Activated CD8-positive, alpha-beta T cell treated with anti-CD3 and anti-CD28 coated beads, Interleukin-2, amount 10 ng/mL, durations not matched to agents 7 days and 5 days (primary cell): ENCODE measurements at places on chromosomes 12 and 14. TPM values are rescaled to one million over a fixed set of nuclear protein-coding genes. Genes with fewer than 3 reads are reported as not detected.

Gene ERP27
- 7.9 TPM for total RNA-seq

GRCh38 chr12:62519043-62519442, 52.4 kb downstream of the MON2 start:
- no peak for DNase-seq
- no peaks in the 10 kb centered on the region for H3K27me3 ChIP-seq
- peaks cover 33% of the 10 kb centered on the region for H3K36me3 ChIP-seq
- H3K4me1 ChIP-seq, result peaks cover 9% of the 10 kb centered on the region

- peaks cover 2% of the 10 kb centered on the region for H3K27me3 ChIP-seq
- H3K4me3 ChIP-seq, result no peak overlapping the region
- no peaks in the 10 kb centered on the region for H3K36me3 ChIP-seq
- H3K27ac ChIP-seq, result no peak overlapping the region
- no peak for DNase-seq
These were observed 539.8 kb downstream of the NRXN3 start for GRCh38 chr14:78709795-78710557.

DNA sequence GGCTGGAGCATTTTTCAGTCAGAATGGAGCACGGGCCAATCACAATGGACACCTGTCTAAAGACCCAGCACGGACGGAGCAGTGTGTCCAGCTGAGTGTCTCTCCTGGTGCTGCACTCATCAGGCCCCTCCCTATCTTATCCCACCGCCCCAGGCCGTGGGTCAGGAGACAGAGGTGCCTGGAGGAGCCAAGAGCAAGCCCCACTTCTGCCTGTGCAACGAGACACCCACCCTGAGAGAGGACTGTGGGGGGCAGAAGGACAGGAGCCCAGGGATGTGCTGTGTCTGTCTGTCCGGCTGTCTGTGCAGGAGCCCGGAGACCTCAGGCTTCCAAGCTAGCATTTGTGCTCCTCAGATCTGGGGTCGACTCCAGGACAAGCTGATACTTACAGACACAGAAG, 69.6 kb upstream of the SFSWAP start:
- H3K27ac ChIP-seq, result no peak overlapping the region
- H3K4me1 ChIP-seq, result no peaks in the 10 kb centered on the region
- H3K27me3 ChIP-seq, result peaks cover 4% of the 10 kb centered on the region
- DNase-seq, result no peak

Gene CAPZA3
- total RNA-seq, result not detected

DNA sequence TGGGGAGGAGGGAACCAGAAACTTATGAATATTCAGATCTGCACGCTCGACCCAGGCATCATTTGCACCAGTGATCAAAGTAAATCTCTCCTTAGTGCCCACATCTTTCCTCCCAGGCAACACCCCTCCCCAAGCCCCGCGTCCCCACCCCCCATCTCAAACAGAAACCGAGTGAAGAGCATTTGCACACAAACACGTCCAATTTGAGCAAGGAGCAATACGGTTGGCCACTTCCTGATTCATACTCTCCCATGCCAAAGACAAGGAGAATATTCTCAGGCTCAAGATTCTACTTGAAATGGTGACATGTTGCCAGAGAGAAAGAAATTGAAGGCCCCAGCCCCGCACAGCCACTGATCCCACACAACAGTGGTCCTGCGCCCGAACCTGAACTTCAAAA, 7.1 kb downstream of the FOXN3 start:
- H3K4me1 ChIP-seq, result peaks cover 53% of the 10 kb centered on the region
- peak overlapping the region; percentile 66 for H3K27ac ChIP-seq
- H3K4me3 ChIP-seq, result peak overlapping the region; percentile 47

DNA sequence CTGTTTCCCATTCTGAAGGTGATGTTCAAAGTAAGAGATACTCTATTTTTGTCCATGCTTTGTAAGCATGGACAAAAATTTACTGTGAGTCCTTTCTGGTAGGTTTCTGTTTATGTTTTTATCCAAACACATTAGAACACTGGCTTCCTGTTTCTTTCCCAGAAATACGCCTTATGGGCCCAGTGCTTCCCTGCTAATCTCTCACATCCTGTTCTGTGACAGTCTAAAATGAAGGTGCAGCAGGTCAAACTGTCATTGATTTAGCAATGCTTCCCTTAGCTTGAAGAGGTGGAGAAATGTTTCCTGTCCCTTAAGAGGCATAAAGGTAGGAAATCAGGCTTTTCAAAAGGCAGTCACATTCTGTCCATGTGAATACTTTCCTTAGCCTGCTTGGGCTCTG, 305.6 kb downstream of the RPS29 start:
- no peak overlapping the region for H3K27ac ChIP-seq
- no peaks in the 10 kb centered on the region for H3K36me3 ChIP-seq

DNA sequence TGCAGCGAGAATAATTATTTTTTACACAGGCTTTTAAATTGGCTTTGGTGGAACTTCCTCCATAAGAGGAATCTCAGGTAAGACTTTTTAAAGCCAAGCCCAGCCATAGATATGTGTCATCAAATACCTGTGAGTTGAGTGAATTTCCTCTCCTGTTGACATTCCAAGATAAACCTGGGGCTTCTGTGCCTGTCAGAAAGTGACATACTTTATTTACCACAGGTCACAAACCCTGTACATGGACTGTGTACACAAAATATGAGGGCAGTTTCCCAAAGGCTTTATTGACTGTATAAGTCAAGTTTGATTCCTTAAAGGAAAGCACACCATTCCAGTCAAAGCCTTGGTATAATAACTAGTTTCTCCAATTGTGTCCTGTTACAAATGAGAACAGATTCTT, 25.9 kb upstream of the SRSF5 start:
- H3K4me1 ChIP-seq, result peaks cover 2% of the 10 kb centered on the region
- no peak overlapping the region for H3K4me3 ChIP-seq
- H3K36me3 ChIP-seq, result no peaks in the 10 kb centered on the region
- peaks cover 2% of the 10 kb centered on the region for H3K27me3 ChIP-seq
- no peak overlapping the region for H3K27ac ChIP-seq

DNA sequence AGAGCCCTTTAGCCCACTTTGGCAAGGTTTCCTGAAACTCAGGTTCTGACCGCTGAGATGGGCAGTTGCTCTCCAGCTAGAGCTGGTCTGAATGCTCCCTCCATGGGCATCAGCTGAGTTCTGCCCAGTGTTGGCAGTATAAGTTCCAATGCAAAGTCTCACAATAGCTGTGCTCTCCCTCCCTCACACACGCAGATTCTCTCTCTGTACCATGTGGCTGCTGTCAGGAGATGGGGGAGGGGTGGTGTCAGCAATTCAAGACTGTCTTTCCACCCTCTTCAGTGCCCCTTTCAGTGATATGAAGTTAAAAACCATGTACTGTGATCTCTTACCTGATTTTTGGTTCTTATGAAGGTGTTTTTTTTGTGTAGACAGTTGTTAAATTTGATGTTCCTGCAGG, 164.3 kb upstream of the PLEKHA5 start:
- no peak for DNase-seq
- no peaks in the 10 kb centered on the region for H3K4me1 ChIP-seq
- no peaks in the 10 kb centered on the region for H3K36me3 ChIP-seq
- no peak overlapping the region for H3K4me3 ChIP-seq
- H3K27me3 ChIP-seq, result no peaks in the 10 kb centered on the region

Gene PTGER2
- 116 TPM for total RNA-seq

DNA sequence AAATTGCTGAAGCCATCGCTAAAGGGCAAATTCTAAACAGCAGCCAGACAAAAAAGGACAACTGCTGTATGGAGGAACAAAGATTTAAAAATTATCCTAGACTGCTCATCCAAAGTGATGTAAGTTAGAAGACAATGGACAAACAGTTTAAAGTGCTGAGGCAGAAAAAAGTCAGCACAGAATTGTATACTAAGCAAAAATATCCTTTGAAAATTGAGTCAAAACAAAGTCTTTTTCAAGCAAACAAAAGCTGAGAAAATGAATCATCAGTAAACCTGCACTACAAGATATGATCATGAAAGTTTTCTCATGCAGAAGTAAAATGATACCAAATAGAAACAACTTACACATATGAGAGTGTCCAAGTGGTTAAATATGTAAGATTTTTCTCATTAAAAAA, 43.6 kb downstream of the EML5 start:
- H3K4me3 ChIP-seq, result no peak overlapping the region
- no peaks in the 10 kb centered on the region for H3K27me3 ChIP-seq
- no peak for DNase-seq
- H3K27ac ChIP-seq, result no peak overlapping the region

DNA sequence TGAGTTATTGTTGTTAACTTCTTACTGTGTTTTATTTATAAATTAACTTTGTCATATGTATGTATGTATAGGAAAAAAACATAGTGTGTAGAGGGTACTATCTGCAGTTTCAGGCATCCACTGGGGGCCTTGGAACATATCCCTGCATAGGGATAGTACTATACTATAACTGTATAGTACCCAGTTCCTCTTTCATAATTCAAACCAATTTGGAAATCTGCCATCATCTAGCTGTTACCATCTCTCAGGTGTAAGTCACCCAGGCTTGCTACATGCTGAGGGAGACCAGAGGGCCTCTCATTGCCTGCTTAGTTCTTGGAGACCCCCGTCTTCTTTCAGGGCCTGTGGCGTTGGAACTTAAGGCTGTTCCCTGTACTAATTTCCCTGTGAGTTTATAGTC, 12.9 kb upstream of the DCD start:
- no peak for DNase-seq
- H3K4me1 ChIP-seq, result no peaks in the 10 kb centered on the region
- peaks cover 6% of the 10 kb centered on the region for H3K27me3 ChIP-seq
- H3K4me3 ChIP-seq, result no peak overlapping the region

Gene SLC25A47
- total RNA-seq, result not detected

DNA sequence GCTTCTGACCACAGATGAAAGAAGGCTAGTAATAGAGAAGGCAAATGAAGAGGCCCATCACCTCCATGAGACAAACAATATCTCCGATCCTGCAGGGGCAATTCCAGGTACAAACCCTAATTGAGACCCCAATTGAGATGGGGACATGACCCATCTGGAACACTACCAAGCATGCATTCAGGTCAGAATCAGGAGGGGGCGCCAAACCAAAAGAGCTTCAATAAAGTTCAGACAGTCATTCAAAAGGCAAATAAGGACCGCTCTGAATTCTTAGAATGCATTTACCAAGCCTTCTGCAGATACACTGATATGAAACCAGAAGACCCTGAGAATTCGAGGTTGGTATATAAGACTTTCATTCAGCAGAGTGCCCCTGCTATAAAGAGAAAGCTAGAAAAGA, 10.2 kb upstream of the EDDM3B start:
- H3K36me3 ChIP-seq, result no peaks in the 10 kb centered on the region
- no peak overlapping the region for H3K27ac ChIP-seq
- H3K4me1 ChIP-seq, result no peaks in the 10 kb centered on the region
- no peak overlapping the region for H3K4me3 ChIP-seq
- DNase-seq, result peak; percentile 45
- peaks cover 3% of the 10 kb centered on the region for H3K27me3 ChIP-seq

DNA sequence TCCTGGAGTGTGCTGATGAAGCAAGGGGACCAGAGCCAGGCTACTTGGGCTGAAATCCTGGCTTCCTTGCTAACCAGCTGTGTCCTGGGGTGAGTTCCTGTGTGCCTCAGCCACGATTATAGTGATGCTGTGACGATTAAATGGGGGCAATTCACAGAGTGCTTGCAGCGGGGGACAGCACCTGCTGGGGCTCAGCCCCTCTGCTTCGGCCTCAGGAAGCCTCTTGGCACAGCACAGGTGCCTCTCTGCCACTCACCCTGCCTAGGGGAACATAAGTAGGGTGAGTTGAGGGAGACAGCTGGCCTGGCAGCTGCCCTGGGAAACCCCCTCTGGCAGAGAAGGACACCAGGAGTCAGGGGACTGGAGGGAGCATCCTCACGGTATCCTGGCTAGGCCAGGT, 9.4 kb downstream of the KRT80 start:
- no peak overlapping the region for H3K27ac ChIP-seq
- DNase-seq, result no peak
- no peaks in the 10 kb centered on the region for H3K36me3 ChIP-seq
- H3K4me3 ChIP-seq, result no peak overlapping the region
- H3K4me1 ChIP-seq, result peaks cover 7% of the 10 kb centered on the region
- H3K27me3 ChIP-seq, result no peaks in the 10 kb centered on the region

DNA sequence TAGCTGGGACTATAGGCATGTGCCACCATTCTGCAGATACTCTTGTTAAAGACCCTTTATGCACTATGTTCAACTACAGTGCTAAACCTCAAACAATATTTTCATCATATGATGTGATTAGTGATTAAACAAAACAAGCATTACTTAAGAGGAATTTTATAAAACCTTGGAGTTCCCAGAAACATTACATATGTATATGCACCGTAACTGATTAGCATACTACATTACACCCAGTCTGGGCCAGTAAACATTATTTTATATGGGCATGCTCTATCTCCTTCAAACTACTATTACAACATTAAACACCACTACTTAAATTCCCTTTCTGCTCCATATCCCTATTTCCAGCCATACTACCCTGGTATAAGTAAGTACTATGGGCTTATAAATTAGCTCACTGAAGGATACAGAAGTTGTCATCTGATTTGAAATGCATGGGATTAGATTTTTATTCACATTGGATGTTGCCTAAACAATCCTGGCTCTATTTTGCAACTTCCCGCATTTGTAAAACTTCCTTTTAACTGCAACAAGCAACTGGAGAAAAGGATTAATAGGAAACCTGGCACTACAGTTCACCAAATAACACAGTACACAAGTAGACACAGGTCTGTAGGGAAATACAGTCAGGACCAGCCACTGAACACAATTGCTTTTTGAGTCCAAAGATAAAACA, 205.8 kb downstream of the MED13L start:
- no peak for DNase-seq
- H3K4me1 ChIP-seq, result peaks cover 14% of the 10 kb centered on the region
- H3K36me3 ChIP-seq, result no peaks in the 10 kb centered on the region
- H3K4me3 ChIP-seq, result no peak overlapping the region
- no peak overlapping the region for H3K27ac ChIP-seq

- peaks cover 30% of the 10 kb centered on the region for H3K4me1 ChIP-seq
- H3K27ac ChIP-seq, result no peak overlapping the region
- no peak for DNase-seq
- H3K27me3 ChIP-seq, result no peaks in the 10 kb centered on the region
These were observed 1.9 kb downstream of the TMTC3 start for GRCh38 chr12:88144037-88144436.

Gene ANO2
- not detected for total RNA-seq

- H3K27ac ChIP-seq, result no peak overlapping the region
- DNase-seq, result no peak
- no peaks in the 10 kb centered on the region for H3K4me1 ChIP-seq
- no peak overlapping the region for H3K4me3 ChIP-seq
- H3K27me3 ChIP-seq, result no peaks in the 10 kb centered on the region
These were observed 1493.6 kb downstream of the AACS start for GRCh38 chr12:126558810-126559209.

Gene DHRS4
- total RNA-seq, result 19.4 TPM
